NCI-H2029 treated with DMSO at 0.1 percent for 48 hours (cell line): ENCODE measurements at places on chromosomes 13 and 19.

GRCh38 chr19:14835011-14835410 is at the start of the genes OR7A5 and OR7C1:
Gene OR7A5 (minus strand): TSS chr19:14835185. CDS start chr19:14828241, 6,944 bp downstream.
Gene OR7C1 (minus strand): TSS chr19:14835185. CDS start chr19:14800136, 35,049 bp downstream.
- no peak for DNase-seq

- no peak for DNase-seq
Measured at GRCh38 chr19:48858984-48859710, 9.3 kb downstream of the PLEKHA4 start.

DNA sequence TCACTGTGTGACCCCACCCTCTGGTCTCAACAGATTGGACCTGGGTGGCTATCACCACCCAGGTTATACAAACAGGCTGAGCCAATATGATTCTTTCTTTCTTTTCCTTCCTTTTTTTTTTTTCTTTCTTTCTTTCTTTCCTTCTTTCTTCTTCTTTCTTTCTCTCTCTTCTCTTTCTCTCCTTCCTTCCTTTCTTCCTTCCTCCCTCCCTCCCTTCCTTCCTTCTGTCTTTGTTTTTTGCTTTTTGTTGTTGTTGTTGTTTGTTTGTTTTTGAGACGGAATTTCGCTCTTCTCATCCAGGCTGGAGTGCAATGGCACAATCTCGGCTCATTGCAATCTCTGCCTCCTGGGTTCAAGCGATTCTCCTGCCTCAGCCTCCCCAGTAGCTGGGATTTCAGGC is 17.0 kb upstream of the PTPRS start:
- no peak for DNase-seq

GRCh38 chr13:112106478-112107141 is 39.7 kb downstream of the SOX1 start:
- DNase-seq, result no peak

DNA sequence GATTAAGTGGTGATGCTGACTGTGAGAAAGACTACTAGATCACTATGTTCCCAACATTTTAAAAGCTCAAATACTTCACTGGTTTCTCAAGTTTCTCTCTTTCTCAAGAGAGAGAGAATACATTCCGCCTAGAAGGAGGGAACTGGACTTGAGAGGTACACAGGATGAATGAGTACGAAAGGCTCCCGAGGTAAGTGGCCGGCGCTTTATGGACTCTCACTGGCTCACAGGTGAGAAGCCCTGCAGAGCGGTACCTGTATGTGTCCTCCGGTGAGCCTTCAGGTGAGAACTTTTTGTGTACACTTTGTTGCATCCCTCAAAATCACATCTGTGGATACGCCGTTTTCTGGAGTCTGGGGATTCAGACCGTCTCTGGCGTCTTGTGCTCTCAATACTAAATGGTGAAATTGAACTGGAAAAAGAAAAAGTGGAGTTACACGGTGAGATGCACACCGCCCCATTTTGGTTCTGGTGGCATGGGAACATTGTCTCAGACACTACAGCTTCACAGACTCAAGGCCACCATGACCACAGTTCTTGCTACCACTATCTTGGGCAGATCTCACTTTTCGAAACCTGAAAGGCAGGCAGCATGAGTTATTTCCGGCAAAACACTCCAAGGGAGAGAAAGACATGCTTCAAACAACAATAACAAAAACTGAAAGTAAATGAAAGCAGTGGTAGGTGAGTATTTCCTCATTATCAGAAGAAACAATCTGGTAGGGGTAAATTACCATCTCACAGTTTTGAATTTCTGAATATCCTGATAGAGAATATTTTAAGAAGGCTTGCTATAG is 418.9 kb downstream of the KLF12 start:
- DNase-seq, result no peak

DNA sequence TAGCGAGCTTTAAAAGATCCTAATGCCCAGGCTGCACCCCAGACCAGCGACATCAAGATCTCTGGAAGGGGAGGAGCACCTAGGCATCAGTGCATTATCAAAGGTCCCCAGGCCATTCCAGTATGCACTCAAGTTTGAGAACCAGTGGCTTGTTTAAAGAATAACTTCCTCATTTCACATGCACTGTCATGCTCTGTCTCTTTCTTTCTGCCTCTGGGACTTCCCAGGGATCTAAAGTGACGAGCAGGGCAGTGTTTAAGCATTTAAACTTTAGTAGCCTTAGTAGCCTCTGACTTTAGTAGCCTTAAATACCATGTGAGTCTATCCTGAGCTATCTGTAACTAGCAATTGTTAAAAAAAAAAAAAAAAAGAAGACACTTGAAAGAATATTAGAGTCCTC is 8.9 kb upstream of the FARP1 start:
- no peak for DNase-seq

GRCh38 chr13:21625366-21625765 is 21.4 kb upstream of the MICU2 start:
- peak; percentile 11 for DNase-seq

GRCh38 chr13:33249066-33249465 is 36.5 kb downstream of the STARD13 start:
- DNase-seq, result no peak
